ENCODE measurements at places on chromosomes 12 and 14.

DNA sequence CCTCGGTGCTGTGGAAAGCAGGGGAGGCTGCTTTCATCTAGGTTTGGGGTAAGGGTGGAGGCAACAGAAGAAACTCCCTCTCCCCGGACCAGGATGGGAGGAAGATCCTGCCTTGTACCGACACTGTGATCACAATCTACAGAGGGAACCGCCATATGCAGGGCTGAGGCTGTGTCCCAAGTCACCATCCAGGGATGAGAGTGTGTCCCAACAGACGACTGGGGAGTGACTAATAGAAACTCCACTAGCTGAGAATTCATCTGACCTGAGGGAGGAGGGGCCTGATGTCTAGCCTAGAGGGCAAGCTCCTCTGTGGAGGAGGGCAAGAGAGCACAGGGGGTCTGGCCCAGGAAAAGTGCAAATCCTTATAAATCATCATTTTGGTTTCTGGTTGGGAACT lies 172.4 kb downstream of the CALM1 start:
- no peak overlapping the region for H3K4me3 ChIP-seq
- H3K27ac ChIP-seq, result no peak overlapping the region
- no peak for DNase-seq

GRCh38 chr12:56477521-56478225 lies 9.3 kb downstream of the SPRYD4 start:
- no peak overlapping the region for H3K27ac ChIP-seq
- no peak for DNase-seq
- no peaks in the 10 kb centered on the region for H3K27me3 ChIP-seq
- no peak overlapping the region for H3K4me3 ChIP-seq
- no peaks in the 10 kb centered on the region for H3K36me3 ChIP-seq

- no peaks in the 10 kb centered on the region for H3K27me3 ChIP-seq
- H3K27ac ChIP-seq, result no peak overlapping the region
- DNase-seq, result no peak
- H3K4me1 ChIP-seq, result peaks cover 23% of the 10 kb centered on the region
- H3K4me3 ChIP-seq, result no peak overlapping the region
These were observed 2.6 kb upstream of the IFNG-AS1 start for GRCh38 chr12:67986632-67987031.

DNA sequence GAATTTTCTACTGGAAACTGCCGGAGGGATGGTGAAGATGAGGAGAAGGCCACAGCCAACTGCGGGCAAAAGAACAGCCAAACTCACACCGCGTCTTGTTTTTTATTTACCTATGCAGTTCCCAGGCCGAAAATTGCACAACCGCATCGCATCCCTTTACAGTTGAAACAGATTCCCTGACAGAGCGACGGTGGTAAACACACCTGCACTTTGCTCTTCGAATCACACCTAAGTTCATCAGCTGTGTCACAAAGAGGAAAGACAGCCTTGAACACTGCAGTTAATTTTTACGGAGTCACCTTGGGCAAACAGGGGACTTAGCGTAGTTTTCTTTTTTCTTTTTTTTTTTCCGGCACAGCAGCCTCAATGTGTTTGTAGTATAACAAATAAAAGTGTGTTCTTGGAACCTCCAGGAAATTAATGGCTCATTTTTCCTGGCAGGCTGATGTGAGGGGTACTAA lies 272.0 kb upstream of the DIO3 start:
- no peak overlapping the region for H3K27ac ChIP-seq
- no peak overlapping the region for H3K4me3 ChIP-seq
- H3K27me3 ChIP-seq, result peaks cover 58% of the 10 kb centered on the region
- no peaks in the 10 kb centered on the region for H3K4me1 ChIP-seq

Measured in chondrocyte (in vitro differentiated cells).